Fibroblast of the aortic adventitia (primary cell): ENCODE measurements at places on chromosomes 4 and X.

DNA sequence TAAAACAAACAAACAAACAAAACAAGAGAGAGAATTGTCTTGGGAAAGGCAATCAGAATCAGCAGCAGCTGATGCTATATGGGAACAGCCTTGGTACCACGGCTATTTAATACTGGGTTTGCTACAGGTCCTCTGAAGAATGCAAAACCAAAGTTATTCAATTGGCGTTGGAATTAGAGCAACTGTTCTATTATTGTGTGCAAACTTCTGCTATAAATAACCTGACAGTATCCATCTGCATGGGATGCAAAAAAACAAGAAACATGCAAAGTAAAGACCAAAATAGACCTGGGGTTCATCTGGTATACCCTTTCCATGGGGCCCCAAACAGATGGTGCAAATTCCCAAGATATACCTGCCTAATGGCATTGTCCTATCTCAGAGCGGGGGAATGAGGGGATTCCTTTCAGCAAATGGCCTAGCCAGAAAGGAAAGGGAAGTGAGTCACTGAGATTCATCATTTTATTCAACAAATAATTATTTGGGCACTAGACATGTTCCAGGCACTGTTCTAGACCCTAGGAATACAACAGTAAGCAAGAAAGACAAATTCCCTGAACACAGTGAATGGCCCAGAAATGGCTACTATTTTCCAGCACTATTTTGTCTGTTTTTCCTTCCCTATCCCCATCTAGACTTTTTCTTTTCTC is 268.9 kb downstream of the FBXW7 start:
- no peak for DNase-seq

DNA sequence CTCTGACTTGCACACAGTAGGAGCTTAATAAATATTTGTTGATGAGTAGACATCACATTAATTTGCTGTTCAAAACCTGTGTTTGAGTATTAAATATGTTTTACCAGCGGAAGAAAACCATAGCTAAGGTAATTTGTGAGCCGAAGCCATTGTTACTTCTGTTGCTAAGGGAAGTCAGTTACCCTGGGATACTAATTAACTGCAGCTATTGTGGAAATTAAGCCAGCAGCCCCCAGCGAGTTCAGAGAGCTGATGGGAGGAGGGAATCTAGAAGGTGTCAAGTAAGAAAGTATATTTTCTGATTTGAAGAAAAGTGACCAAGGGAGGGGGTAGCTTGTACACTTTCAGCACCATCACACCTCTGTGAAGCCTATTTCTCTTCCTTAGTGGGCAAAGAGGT is 76.7 kb upstream of the IGSF1 start:
- no peak for DNase-seq

DNA sequence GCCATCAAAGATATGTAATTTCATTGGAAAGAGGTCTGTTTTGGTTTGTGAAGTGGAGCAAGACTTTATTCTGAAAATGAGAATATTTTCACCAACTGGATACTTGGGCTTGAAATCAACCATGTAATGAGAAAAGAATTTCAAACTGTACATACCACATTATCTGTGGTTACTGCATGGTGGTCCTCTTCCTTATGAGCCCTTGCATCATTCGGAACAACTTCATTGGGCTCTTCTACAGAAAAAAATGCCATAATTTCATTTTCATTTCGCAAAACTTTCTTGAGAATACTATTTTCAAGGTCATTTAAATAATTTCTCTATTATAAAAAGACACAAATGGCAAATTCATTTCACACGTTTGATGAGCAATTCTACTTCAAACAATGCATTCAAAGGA is 148.6 kb upstream of the RPS6KA6 start:
- DNase-seq: no peak

DNA sequence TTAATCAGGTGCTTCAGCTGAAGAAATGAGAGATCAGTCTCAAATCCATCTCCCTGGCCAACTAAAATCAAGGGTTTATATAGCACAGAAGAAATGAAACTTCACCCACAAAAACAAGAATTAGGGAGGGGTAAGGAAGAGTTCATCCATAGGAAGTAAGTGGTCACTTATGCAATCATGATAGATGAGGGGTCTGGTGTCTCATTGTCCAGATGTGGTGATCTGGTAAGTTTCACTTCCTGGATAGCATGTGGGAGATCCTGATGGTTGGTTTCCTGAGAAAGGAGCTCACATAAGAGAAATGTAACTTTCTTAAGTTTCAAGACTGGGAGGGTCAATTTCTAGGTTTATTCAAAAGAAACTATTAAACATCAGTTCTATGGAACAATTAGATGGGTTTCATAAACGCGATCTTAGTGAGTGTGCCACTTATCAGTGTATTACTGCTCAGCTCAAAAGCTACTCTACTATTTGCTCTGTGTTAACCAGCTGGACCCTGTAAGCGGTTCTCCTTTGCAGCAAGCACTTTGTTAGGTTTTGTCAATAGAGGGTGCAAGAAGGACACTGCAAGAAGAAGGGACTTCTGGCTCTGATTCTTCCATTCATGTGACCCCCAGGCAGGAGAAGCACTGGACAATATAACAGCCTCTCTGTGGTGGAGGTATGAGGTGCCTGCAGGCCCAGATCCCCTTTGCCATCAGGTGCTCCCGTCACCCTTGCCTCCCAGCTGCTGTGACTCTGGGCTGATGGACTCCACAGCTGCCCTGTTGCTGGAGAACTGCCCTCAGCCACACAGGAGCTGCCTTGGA is 35.4 kb upstream of the HPSE start:
- DNase-seq: peak; percentile 23

GRCh38 chr4:184453365-184454160 is 20.8 kb downstream of the IRF2 start:
- DNase-seq: peak; percentile 80

GRCh38 chr4:111267786-111268185 is 644.9 kb upstream of the PITX2 start:
- DNase-seq: no peak

GRCh38 chr4:47974566-47974965 is 41.9 kb downstream of the CNGA1 start:
- DNase-seq: no peak

- no peak for DNase-seq
Observed at GRCh38 chr4:61924131-61924530, 724.0 kb downstream of the ADGRL3 start.

GRCh38 chr4:24598025-24598424 is 13.7 kb upstream of the DHX15 start:
- no peak for DNase-seq

- DNase-seq: no peak
Observed at GRCh38 chr4:149409555-149409962, 406.1 kb downstream of the IQCM start.

- DNase-seq: peak; percentile 91
Observed at GRCh38 chr4:1041147-1041935, 29.9 kb downstream of the FGFRL1 start.

DNA sequence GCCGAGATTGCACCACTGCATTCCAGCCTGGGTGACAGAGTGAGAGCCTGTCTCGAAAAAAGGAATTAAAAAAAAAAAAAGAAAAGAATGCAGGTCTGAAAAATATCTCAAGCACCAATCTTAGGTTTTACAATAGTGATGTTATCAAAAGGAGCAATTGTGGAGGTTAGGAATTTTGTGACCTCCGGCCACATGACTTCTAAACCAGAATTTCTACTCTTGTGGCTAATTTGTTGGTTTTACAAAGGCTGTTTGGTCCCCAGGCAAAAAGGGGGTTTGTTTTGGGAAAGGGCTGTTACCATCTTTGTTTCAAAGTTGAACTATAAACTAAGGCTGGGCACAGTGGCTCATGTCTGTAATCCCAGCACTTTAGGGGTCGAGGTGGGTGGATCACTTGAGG is 15.4 kb upstream of the ZNF41 start:
- no peak for DNase-seq

DNA sequence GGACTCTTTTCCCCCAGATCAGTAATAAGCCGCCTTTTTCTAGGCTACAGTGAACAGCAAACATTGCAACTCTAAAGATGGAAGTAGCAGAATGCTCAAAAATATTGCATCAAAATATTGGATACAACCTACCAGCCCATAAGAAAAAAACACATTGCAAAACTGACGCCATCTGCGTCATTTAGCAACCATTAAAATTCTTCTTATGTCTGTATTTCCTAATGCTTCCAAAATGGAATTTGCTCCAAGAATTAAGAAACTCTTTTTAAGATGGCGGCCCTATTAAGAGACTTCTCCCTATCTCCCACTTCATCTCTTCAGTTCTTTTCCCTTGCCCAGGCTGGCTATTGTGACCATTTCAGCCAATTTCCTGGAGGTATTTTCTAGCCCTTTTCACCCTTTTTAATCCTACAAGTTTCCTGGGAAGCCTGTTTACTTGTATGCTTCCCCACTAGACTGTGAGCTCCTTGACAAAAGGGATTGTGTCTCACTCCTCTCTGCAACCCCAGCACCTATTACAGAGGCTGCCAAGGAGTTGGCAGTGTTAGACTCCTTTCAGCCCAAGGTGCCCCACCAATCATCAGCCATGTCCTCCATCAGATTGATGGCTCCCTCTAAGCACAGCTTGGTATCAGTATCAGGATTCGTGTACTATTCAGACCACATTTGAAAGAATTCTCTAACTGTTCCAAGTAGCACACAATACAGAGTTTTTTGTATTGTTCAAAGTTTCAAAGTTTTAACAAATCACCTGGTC is 4.4 kb downstream of the GPC3 start:
- no peak for DNase-seq

DNA sequence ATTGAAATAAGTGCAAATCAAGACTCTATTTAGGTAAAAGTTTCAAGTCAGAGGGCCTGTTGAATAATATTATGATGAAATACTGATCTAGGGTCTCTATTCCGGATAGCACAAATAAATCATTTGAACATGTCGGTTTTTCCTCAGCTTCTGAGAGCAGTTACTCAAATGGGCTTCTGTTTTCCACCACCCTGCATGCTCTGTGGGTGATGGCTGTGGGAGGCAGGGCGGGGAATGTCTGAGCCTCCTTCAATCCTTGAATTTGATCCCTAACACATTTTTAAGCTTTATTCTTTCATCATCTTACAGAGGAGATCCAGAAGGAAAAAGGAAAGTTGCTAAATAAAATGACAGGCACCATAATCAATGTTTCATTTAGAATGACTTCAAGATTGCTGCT is 8.5 kb downstream of the UNC5C start:
- DNase-seq: peak; percentile 24

DNA sequence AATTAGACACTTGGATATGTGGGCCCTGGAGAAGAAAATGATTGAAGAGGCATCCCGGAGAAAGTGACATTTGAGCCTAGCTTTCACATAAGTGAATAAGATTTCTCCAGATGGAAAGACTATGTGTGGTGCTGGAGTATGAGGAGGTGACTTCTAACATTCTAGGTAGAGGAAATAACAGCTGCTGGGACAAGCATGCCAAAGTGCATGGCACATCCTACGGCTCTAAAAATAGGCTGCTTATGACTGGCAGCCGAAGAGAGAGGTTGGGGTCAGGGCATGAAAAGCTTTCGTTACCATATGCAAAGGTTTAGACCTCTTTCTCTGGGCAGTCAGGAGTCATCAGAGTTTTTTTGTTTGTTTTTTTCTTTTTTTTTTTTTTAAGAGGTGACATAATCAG is 142.0 kb downstream of the SOX3 start:
- no peak for DNase-seq

DNA sequence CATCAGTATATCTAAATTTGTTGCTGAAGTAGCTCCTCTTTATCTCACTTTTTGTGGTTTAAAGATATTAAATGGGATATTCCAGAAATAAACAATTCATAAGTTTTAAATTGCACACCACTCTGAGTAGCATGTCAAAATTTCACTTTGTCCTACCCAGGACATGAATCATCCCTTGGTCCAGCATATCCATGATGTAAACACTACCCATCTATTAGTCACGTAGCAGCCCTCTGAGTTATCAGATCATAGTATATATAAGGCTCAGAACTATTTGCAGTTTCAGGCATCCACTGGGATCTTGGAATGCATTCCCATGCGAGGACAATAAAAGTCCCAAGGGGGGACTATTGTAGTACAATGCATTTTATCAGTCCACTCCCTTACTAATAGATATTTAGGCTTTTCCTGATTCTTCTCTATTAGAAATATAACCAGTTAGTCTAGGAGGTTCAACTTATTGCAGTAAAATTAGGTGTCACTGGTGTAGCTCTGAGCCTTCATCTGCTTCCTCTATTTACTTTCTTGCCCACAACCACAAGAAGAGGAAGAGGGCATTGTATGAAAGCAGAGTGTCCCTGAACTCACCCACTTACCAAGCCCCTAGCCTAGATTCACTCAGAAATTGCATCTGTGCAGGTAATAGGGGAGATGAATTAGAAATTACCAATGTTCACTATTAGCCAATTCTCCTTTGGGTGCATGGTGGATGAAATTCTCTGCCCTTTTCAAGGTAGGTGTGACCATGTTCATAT is 409.8 kb upstream of the GALNT7 start:
- peak; percentile 65 for DNase-seq

GRCh38 chr4:38577462-38577861 is 86.5 kb upstream of the KLF3 start:
- no peak for DNase-seq

GRCh38 chrX:113305496-113305895 is 464.9 kb upstream of the AMOT start:
- peak; percentile 31 for DNase-seq
